ENCODE measurements at places on chromosomes 7 and 10. TPM values are rescaled to one million over a fixed set of nuclear protein-coding genes. Genes with fewer than 3 reads are reported as not detected.

SH2D4B gene
- total RNA-seq = 0.17 TPM

PWWP2B gene
- 9.8 TPM for total RNA-seq

WEE2 gene
- 0.12 TPM for total RNA-seq

JCAD gene
- 0.78 TPM for total RNA-seq

CALHM1 gene
- total RNA-seq = 0.17 TPM

EPHB4 gene
- 1.0 TPM for total RNA-seq

CPA1 gene
- total RNA-seq = not detected

OR2A42 gene
- total RNA-seq = 0.07 TPM

Measured in T-helper 1 cell treated with Interleukin-12 subunit alpha and Interleukin-12 subunit beta and Interleukin-4 antibody, amounts not matched to agents 30 ng/mL and 1 ng/mL, for 36 hours (primary cell).